GM04503 (cell line): ENCODE measurements at places on chromosomes 11 and 22.

DNA sequence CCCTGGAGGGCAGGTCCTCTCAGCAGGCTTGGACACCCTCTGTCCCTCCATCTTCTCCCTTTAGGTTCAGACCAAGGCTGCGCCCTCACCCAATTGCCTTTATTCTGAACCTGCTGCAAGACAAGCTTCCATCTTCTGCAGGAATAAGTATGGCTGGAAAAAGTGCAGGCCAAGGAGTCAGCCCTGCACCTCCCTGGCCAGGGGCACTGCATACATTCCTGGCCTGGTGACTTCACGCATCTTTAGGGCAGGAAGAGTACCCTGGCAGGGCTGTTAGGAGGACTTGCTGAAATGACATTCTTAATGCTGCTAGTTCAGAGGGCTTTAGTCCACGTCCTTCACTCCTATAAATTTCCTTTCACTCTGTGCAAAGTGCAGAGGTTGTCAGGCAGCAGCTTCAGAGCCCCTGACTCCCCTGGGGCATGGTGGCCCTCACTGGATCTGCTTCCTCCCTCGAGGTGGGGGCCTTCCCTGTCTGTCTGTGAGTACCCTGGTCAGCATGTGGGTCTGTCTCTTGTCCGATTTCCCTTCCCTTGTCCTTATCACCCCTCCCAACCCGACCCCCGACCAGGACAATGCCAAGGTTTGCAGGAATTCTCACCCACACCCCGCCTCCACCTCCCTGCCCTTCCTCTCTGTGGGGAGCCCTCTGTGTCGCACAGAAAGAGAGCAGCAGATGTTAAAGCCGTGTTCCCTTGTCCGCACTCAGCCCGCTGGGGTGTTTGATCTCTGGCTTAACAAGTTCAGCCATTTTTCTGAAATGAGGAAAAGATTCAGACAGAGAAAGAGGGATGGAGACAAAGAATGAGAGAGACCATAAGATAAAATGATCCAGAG lies 124.5 kb upstream of the SYT13 start:
- DNase-seq: no peak

DNA sequence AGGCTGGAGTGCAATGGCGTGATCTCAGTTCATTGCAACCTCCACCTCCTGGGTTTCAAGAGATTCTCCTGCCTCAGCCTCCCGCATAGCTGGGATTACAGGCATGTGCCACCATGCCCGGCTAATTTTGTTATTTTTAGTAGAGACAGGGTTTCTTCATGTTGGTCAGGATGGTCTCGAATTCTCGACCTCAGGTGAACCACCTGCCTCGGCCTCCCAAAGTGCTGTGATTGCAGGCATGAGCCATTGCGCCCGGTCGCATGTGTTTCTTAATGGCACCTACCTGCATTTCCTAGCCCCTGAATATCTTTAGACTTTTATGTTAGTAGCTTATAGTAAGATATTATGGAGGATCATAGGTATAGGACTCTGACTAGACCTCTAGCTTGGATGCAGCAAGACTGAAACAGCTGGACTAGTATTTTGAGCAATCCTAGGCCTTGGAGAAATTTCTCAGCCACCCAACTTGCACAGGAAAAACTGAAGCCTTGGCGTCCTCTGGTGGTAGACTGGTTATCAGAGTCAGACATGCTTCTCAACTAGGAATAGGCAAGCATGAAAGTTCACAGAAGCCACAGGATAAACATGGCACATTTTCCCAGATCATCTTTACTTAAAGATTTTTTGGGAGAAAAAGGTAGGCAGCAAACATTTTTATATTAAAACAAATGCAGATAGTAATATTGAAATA lies 22.7 kb upstream of the C1QTNF4 start:
- DNase-seq: peak; percentile 42

GRCh38 chr11:95228081-95228749 lies 2.8 kb downstream of the SESN3 start:
- DNase-seq: no peak

DNA sequence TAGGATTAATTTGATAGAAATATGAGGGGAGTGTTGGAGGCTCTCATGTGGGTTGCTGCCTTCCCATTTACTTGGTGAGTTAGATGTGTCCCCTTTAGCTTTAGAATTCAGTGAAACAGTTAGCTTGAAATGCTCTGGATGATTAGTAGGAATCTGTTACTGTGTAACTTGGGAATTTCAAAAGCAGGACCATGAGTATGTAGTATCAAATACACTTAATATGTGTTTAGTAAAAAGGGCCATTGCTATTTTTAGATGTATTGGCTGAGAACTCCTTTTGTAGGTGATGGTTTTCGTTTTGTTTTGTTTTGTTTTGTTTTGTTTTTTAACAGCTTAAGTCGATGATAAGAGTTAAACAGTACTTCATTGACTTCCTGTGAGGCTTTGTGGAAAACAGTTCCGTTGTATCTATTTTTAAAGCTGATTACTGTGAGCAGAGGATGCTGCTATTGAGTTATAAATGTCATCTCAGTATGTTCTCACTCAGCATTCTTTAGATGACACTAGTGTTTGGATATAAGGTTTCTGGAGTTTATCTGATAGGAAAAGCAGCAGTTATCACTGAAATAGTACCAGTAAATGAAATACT lies 53.5 kb downstream of the MCAM start:
- DNase-seq: no peak

DNA sequence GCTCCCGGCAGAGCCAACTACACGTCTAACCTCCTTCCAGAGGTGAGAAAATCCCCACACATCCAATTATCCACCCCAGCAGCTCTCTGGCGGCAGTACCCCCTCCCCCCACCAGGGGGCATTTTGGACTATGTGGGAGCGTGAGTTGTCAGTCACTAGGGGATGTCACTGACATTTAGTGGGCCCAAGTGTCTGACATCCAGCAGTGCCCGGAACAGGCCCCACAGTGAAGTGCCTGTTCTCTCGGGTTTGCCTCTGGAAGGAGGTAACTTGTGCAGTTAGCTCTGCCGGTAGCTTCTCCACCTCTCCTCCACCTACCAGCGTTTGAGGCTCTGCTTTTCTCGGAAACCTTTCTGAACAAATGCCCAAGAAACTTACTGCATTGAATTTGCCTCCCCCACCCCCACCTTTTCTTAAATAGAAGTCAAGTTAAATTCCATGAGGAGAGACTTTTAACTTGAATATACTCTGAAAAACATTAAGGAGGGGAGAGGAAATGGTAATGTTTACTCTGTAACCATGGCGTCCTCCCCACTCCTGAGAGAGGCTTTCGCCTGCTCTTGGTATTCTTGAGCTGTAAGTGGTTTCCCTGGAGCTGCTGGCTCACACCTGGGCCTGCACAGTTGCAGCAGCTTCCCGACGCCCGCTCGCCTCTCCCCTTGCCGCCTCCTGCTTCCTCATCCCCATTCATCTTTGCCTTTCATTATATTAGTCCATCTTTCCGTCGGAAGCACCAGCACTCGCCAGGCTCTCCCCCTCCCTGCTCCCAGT lies 112.8 kb downstream of the WNT7B start:
- DNase-seq: peak; percentile 5

GRCh38 chr22:48579043-48579927 lies 1248.4 kb downstream of the BRD1 start:
- DNase-seq: no peak

GRCh38 chr11:131044851-131045250 lies 128.6 kb upstream of the SNX19 start:
- DNase-seq: no peak

- no peak for DNase-seq
Measured at GRCh38 chr11:77340501-77340900, 39.0 kb upstream of the GDPD4 start.

DNA sequence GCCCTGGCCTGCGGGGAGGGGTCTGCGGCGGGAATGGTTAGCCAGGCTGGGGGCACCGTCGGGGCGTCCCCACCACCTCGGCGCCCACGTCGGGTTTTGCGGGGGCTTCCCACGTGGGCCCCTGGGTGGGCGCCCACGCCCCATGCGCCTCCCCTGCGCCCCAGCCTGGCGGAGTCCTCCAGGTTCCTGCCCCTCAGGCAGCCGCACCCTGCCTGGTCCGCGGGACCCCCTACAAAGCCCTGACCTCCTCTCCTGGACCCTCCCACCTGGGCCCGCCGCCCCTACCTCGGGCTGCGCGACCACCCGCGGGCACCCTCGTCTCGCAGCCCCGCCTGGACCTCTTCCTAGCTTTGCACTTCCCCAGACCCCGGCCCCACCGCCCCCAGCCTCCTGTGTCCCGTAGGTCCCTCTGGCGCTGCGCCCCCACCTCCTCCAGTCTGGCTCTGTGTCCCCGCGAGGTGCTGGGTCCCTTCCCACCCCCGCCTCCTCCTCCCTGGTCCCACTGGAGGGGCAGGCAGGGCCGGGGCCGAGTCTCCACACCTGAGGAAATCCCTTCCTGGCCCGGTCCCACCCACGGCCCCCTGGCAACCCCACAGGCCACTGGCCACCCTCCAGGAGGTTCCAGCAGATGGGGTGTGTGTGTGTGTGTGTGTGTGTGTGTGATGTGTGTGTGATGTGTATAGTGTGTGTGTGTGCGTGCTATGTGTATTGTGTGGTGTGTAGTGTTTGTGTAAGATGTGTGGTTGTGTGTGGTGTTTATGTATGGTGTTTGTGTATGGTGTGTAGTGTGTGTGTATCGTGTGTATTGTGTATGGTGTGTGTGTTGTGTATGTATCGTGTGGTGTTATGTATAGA lies 11.8 kb downstream of the PIM3 start:
- no peak for DNase-seq

GRCh38 chr11:107969219-107969618 lies 39.5 kb upstream of the CUL5 start:
- DNase-seq: no peak

DNA sequence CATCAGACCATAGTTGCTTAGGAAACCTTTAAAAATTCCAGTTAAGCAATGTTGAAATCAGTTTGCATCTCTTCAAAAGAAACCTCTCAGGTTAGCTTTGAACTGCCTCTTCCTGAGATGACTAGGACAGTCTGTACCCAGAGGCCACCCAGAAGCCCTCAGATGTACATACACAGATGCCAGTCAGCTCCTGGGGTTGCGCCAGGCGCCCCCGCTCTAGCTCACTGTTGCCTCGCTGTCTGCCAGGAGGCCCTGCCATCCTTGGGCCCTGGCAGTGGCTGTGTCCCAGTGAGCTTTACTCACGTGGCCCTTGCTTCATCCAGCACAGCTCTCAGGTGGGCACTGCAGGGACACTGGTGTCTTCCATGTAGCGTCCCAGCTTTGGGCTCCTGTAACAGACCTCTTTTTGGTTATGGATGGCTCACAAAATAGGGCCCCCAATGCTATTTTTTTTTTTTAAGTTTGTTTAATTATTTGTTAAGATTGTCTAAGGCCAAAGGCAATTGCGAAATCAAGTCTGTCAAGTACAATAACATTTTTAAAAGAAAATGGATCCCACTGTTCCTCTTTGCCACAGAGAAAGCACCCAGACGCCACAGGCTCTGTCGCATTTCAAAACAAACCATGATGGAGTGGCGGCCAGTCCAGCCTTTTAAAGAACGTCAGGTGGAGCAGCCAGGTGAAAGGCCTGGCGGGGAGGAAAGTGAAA lies 73.4 kb downstream of the NCAPD3 start:
- DNase-seq: no peak

DNA sequence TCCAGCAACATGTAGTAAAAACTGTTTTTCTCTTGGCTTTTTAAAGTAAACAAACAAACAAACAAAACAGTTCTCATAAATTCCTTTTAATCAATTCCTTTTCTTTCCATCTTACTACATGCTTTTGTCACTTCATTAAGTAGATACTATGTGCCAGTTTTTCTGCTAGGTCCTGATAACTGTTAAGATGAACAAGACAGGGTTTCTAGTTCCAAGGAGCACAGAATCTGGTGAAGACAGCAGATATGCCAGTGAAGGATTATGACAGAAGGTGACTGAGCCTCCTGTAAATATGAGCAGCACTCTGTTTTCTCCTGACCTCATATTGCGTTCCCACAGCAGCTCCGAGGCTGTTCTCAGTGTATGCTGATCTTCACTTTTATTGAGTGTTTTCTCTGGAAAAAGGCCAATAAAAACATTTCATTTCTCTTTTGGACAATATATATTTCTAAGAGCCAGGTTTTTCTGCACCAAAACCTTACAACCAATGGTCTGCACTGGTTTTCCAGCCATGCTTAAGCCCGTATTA lies 45.8 kb downstream of the HEPHL1 start:
- DNase-seq: no peak

DNA sequence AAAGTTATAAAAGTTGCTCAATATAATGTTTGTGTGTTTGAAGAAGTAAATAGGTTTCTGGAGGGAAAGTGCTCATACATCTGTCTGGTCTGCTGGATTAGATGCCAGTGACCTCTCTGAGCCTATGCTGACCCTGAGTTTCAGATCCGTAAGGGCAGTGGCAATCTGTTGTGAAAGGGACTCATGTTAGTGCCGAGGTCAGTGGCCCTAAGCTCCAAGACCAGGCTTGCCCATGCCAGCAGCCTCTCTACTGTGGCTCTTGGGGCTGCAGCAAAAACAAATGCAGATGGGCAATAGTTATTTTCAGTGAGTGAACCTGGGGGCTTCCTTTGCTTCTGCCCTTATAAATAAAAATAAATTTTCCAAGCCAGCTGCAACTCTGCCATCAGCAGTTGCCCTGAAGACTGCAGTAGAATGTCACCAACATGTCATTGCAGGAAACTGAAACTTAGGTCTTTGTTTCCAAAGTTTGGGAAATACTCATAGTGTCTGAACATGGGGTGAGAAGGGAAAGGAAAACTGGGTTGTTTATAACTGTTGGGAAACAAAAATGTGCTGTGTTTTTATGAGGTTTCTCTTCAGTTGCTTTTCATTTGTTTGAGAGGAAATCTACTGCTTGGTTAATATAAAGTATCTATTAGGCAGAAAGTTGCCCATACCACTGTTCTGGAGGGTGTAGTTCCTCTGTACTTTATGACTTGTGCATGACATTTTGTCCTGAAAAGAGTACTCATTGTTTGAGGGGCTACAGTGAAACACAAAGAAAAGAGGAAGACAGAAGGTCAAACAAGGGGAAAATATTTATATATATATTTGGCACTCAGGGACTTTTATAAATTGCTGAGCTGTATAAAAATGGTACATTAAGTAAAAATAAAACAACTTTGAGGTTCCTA lies 9.5 kb upstream of the MS4A4E start:
- no peak for DNase-seq

DNA sequence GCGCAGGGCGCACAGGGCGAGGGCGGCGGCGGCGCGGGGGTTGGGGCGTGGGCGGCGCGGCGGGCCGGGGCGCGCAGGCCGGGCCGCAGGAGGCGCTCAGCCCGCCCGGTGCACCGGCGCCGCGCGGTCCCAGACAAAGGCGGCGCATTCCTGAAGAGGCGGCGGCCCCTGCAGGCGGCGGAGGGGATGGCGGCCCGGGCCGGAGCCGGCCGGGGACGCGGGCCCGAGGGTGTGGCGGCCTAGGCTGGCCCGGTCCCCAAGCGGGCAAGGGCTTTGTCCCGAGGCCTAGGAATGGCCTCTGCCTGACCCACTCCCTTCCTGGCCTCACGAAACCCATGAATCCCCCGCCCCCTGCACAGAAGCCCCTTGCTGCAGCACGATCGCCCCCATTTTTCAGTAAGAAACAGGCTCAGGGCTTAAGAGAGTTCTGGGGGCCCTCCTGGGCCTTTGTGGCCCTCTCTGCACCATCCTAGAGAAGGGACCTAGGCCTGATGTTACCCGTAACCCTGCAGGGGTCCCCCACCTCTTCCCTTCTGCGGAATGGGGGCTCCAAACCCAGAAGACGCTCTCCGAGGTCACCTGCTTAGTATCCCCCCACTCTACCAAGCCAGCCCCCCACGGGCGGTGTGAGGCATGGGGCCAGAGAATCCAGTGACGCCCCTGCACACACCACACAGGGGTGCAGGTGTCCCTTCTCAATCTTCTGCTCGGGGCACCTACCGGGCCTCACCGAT lies at the start of gene RTN4R:
Gene RTN4R, minus strand, starts transcription at position 40 of the 734 bp plus-strand sequence. CDS start 226 bp downstream, outside the sequence.
- no peak for DNase-seq

- DNase-seq: no peak
Measured at GRCh38 chr11:107563702-107564101, 1.8 kb downstream of the ALKBH8 start.

GRCh38 chr22:48663297-48663696 lies 1164.4 kb downstream of the BRD1 start:
- DNase-seq: no peak
